ENCODE measurements at places on chromosomes 3 and 15.

DNA sequence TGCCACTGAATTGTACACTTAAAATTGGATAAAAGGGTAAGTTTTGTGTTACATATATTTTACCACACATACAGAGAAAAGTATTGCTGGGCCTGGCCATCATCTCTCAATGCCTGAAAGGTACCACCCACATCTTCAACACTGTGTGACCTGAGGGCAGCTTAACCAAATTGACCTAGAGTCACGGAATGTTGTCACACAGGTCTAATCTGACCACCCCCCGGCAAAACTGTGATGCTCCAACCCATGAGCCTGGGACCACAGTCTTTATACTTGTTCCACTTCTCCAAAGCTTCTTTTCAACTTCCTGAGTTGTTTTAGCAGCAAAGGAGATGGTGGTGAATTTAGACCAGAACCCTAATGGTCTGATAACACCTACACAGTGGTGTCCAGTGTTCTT is 210.3 kb upstream of the TPM1 start:
- DNase-seq, result no peak

GRCh38 chr3:29065211-29065785 is 215.6 kb upstream of the RBMS3 start:
- DNase-seq, result peak; percentile 29

DNA sequence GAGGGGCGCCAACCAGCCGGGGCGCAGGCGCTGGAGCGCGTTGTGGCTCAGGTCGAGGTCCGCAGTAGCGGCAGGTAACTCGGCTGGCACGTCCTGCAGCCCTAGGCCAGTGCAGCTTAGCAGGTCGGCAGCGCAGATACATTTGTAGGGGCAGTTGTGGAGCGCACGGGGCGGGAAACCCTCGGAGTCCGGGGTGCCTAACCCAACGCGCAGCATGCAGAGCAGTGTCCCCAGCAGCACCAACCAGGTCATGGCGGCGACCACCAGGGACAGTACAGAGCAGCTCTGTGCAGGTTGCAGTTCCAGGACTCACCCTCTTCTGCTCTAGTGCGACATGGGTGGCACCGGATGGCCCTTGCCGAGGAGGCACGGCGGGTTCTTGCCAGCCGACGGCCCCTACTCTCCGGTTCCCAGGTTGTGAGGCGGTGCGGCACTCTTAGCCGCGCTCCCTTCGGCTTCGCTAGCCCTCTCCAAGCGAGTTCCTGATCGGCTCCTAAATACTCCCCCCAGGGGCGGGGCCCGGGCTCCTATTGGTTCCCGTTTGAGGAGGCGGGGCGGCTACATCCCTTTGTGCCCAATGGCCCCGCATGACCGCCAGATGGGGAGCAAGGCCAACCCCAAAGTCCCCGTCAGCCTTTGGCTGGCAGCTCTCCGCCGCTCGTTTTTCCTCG is at the start of gene AMIGO3:
AMIGO3 (minus strand) TSS at position 471 of the 671 bp plus-strand sequence; CDS start at position 252, 219 bp downstream.
- peak; percentile 92 for DNase-seq

DNA sequence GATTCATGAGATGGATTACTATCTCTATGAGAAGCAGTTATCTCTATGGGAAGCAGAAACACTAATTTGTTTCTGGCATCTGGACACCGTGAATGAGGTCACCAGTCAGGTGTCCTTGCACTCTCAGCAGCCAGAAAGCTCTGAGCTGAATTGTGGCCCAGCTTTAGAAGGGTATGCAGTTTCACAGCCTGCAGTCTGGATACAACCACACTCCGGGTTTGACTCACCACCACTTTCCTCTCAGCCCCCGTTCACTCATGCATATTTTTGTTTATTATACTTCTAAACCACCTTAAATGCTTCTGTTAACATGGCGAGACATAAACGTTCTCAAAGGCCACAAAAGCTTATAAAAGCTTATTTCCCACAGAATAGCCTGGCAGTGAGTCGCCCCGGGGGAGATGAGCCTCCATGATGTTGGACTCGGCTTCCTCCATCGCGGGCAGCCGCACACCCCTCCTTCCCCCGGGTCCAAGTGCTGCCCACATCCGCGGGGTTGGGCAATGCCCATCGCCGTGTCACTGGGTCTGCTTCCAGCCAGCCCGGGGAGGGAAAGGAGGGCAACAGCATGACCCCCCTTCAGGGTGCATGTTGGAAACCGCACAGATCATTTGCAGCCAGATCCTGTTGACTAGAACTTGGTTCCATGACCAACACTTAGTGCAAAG is 16.8 kb upstream of the SLC41A3 start:
- DNase-seq, result no peak

GRCh38 chr15:70781236-70781635 is 17.9 kb upstream of the UACA start:
- DNase-seq, result no peak

- DNase-seq, result no peak
Observed at GRCh38 chr15:64574301-64575017, 114.1 kb downstream of the ZNF609 start.

DNA sequence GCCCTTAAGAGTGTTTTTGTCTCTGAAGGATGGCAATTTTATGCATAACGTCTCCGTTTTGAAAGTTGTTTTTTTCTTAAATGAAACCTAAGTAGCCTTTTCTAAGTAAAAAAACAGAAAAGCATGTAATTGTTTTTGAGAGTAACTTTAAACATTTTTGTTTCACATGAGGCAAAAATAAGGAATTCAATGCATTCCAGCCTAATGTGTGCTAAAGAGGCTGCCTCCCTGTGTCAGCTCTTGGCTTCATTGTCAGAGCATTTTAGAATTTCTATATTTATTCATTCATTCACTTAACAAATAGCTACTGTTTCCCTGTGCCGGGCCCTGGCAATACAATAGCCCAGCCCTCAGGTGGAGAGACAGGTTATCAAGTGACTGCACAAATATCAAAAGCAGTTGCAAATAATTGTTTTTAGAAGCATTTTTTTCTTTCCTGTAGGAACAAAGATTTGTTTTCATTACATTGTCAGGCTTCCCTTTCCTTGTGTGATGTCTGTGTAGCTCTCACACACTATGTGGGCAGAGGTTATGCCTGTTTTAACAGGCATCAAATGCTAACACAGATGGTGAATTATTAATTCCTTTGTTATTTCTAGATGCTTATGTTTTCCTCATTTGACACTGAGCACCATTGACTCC is 81.9 kb downstream of the CCK start:
- no peak for DNase-seq

DNA sequence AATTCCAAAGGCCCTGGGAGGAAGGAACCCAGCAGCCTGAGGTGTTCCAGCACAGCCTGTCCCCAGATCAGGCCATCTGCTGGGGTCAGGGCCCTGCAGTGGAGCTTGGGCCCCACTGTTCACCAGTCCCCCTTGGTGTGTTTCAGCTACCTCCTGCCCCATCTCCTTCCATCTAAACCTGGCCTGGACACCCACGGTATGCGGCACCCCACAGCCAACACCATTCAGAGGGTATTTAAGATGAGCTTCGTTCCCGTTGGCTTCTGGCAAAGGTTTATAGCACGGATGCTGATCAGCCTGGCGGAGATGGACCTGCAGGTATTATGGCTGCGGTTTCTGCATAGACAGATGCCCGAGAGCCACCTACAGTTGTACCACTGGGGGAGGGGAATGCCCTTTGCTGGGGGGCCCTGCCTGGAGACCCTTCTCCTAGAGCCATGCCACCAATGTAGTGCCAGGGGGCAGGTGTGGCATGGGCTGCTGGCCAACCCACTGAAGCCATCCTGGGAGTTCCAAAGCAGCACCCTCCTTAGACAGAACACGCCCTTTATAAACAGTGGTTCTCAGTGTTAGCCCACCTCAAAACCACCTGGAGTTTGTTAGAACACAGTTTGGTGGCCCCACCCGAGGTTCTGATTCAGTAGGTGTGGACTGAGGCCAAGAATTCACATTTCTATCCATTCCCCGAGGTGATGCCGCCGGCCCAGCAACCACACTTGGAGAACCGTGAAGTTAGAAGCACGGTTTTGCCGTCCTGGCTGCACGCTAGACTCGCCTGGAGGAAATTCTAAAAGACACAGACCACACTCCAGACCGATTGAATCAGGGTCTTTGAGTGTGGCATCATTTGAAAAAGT is 126.9 kb downstream of the LRRK1 start:
- DNase-seq, result no peak

DNA sequence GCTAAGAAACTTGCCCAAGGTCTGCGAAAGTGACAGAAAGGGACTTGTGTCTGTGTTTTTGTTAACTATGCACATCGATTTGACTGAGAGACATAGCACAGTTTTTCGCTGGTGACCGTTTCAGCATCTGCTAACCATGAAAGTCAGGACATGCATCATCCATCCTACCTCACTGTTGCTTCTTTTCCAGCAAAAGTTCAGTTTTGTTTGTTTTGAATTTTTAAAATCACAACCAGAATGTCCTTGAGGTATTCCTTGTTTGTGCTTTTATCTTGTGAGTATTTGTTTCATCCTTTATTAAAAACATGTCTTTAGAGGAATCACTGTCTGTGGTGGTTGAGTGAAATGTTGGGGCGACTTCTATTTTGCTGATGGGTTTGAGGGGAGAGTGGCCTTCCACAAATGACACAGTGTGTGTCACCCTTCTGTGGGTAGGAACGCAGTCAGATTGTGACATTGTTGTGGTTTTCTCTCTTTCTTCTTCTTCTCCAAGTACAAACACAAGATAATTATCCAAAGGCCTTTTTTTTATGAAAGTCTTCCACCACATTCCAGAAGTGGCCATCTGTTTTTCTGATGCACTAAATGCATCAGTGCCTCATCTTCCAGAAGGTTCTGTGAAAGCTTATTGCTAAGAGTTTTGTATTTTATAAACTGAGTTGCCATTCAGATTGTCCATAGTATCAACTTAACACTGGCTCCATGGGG is 214.4 kb upstream of the NR2E3 start:
- DNase-seq, result no peak

DNA sequence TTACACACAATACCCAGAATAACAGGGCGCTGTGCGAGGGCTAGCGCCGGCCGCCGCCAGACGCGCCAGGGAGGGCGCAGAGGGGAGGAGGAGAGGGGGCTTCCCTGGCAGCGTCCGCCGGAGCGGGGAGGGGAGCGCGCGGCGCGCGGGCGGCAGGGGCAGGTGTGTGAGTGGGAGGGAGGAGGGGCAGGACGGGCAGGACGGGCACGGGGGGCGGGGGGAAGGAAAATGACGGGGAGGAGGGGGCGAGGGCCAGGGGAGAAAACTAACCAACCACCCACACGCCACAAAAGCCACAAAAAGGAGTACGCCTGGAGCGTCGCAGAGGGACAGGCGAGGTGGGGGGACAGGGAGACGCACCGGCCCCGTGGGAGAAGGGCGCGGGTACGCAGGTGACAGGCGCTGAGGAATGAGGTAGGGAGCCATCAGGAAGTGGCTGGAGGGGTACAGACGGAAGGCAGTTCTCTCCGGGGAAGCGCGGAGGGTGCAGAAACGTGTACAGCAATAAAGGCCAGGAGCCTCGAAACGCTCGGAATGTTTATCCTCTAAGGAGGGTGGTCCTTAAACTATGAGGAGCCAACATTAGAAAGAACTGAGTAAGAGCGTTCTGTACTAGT is 610 bp upstream of the SATB1 start:
- no peak for DNase-seq

GRCh38 chr3:95798628-95799027 is 1015.8 kb upstream of the EPHA6 start:
- no peak for DNase-seq

DNA sequence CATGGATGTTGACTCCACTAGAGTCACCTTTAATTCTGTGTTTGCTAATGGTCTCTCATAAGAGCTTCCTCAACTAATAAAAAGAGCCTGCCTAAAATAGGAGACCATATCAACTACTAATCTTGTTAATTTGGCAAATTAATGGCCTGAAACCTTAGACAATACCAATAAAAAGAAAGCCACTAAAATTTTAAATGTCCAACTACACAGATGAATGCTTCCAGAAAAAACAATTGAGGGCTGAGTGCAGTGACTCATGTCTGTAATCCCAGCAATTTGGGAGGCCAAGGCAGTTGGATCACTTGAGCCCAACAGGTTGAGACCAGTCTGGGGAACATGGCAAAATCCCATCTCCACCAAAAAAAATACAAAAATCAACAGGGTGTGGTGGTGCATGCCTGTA is 230.9 kb downstream of the NSUN3 start:
- no peak for DNase-seq

DNA sequence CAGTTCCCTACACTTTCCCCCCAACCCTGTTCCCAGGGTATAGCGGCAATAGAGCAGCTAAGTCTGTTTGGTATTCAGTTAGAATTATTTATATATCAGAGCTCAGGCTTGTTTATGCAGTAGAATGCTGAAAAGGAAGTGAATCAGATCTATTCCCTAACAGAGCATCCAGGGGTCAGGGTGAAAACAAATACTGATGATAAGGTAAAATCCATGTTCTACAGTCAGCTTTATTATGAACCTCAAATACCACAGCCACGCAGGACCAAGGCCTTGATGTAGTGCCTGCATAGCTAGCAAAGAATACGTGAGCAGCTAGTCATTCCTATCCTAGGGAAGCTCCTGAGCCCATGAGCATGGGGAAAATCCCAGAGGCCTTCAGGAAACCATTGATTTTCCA is 229.7 kb upstream of the ICE2 start:
- DNase-seq, result no peak

GRCh38 chr3:10957976-10958749 is 34.4 kb upstream of the SLC6A1 start:
- no peak for DNase-seq

DNA sequence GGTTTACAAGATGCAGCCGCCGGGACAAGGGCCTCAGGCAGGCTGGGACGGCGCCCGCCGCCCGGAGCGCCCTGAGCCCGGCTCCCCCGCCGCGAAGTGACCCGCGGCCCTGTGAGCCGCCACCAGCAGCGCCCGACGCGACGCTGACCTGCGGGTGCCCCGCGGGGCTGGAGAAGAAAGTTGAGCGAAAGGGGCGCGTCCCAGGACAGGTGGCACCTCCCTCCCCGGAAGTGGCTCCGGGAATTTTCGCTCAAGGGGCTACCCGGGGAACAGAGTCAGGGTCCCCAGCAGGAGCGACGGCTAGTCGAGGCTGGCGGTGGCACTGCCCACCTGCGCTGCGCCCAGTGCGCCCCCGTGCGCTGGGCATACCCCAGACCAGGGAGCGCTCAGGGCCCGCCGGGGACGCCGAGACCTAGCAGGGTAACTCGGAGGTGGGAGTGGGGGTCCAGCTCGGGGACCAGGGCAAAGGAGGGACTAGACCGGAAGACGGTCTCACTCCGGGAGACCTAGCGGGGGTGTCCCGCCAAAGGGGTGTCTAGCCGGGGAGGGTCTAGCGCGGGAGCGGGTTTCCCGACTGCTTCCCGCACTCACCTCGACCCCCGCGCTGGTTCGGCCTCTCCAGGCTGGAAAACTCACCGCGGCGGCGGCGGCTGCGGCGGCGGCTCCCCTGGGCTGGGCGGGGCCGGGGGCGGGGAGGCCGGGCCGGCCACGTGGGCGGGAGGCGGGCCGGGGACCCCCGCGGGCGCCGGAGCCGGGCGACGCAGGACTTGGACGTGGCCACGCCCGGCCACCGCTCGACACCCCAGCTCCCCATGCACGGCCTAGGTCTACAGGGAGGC is 18.4 kb downstream of the SPATA12 start:
- DNase-seq, result peak; percentile 17

DNA sequence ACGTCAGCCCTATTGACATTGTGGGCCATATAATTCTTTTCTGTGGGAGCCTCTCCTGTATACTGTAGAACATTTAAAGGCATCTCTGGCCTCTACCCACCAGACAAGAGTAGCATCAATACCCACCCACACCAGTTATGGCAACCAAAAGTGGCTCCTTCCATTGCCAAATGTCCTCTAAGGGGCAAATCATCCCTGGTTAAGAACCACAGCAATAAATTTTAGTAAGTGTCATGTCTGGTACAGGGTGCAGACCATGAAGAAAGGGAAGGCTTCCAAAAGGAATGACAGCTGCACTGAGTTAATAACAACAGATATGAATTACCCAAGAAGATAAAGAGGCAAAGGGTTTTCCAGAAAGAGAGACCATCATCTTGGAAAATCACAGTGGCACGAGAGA is 6.9 kb upstream of the CLDN18 start:
- no peak for DNase-seq

Data from nucleus accumbens (tissue), 56 donors.